ENCODE measurements at places on chromosomes 16 and 17.

GRCh38 chr17:72998343-72998742 is 94.1 kb downstream of the SLC39A11 start:
- no peak for DNase-seq

DNA sequence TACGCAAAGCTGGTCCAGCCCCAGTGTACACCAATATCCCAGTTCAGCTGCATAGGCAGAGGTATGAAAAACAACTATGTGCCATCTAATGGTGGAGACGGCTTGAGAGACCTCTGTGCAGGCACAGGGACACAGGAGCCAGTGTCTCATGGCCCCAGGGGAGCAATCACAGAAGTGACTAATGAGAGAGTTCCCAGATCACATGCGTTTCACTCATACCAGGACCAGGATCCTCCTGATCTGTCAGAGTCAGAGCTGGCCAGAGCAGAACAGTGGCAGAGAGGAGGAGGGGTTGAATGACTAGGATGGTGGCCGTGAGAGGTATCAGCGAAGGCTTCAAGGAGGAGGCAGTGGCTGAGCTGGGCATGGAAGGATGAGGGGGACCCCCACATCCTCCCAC is 41.1 kb downstream of the TMEM132E start:
- DNase-seq, result no peak

DNA sequence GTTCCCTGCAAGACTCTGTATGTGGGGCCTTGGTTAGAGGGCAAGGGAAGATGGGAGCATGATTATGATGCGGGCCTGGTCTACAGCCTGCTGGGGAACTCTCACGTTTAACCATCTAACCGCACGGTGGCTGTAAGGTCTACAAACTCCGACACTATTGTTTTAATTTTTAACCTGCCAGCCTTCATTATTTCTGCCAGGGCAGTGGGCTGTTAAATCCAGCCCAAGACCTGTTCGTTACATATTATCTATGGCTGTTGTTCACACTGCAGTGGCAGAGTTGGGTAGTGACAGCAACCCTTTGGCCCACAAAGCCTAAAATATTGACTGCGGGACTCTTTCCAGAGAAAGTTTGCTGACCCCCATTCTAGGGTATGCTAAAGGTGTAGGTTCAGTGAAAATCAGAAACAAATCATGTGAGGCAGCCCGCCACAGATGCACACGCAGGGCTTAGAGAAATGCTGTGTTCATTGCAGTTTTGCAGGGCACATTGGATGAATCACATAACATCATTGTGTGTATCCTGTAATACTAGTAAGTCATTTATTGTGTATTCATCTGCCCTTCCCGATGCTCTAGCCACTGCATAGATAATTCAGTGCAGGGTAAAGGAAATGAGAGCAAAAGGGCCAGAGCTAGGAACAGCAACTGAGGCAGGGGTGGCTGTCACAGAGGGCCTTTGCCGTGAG is 14.3 kb downstream of the SNX29 start:
- DNase-seq, result no peak

- no peak for DNase-seq
Observed at GRCh38 chr17:9116861-9117568, 95.7 kb downstream of the NTN1 start.
